ENCODE measurements at places on chromosomes 7 and 10.

DNA sequence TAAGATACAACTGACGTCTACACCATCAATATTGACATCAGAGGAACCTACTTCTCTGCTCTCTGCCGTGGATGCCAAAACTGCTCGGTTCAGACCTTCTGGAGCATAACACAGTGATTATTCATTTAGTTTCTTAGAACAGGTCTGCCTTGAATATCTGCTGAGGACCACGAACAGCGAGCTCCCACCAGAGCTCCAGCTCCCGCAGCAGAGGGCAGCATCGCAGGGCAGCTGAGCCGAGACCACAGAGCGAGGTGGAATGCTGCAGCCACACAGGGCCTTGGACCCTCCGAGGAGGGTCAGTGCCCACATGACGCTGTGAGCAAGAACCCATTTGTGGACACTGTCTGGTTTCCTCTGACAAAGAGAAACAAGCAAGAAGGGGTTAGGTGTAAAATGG, 6.8 kb downstream of the VIPR2 start:
- no peak for DNase-seq

DNA sequence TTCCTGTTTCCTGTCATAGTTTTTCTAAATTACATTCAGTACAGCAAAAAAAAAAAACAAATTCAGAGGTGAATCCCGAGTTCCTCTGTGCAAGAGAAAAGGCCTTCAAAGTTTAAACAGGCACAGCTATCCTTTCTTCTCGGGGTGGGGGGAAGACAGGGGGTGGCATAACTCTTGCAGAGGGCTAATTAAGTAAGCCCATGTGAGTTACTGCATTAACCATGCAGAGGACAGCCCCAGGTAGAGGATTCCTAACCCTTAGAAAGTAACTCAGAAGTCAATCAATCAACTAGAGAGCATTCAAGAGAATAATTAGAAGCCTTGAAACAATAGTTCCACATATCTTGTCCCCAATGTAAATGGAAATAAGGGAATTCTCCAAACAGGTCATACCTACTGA, 170.9 kb downstream of the CSTF2T start:
- no peak for DNase-seq

DNA sequence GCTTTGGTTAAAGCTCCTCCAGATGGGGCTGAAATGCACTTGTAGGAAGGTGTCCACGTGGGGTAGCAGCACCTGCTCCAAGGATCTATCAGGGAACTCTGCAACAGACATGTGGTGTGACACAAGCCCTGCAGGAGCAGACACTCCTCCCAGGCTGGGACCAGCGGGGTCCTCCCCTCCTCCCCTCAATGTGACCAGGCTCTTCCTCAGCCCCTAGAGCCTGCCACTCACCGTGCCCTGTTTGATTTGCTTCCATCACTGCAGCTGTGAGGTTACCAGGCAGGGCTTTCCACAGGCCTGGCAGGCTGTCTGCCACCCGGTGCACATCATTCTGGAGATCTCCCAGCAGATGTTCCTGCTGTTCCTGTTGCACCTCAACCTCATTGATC, 13.4 kb downstream of the MMRN2 start:
- DNase-seq = no peak

- DNase-seq = no peak
Observed at GRCh38 chr10:69459893-69460575, 8.8 kb downstream of the TSPAN15 start.

GRCh38 chr7:144759653-144760052, 76.2 kb downstream of the TPK1 start:
- DNase-seq = no peak

- no peak for DNase-seq
Observed at GRCh38 chr7:97179454-97180104, 62.1 kb downstream of the SDHAF3 start.

DNA sequence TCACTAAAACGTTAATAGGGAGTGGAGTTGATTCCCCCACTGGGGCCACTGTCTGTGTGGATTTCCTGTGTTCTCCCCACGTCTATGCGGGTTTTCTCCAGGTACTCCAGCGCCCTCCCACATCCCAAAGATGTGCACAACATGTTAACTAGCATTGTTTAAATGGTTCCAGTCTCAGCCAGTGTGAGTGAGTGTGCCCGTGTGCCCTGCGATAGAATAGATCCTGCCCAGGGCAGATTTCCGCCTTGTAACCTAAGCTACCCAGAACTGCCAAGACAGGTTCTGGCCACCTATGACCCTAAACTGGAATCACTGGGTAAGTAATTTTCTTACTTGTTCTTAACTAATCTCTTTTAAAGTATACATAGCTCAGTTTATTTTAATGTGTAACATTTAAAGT, 58.5 kb downstream of the CCDC6 start:
- no peak for DNase-seq

GRCh38 chr7:40135317-40135610, 459 bp downstream of the SUGCT start:
- no peak for DNase-seq

- DNase-seq = peak; percentile 89
Observed at GRCh38 chr10:4285121-4285520, 500.1 kb upstream of the KLF6 start.

- DNase-seq = no peak
Observed at GRCh38 chr10:15491856-15492642, 121.0 kb upstream of the FAM171A1 start.

GRCh38 chr10:93250010-93250409, 176.3 kb downstream of the CYP26A1 start:
- no peak for DNase-seq

GRCh38 chr10:119395280-119396007, 147.1 kb downstream of the RGS10 start:
- no peak for DNase-seq

DNA sequence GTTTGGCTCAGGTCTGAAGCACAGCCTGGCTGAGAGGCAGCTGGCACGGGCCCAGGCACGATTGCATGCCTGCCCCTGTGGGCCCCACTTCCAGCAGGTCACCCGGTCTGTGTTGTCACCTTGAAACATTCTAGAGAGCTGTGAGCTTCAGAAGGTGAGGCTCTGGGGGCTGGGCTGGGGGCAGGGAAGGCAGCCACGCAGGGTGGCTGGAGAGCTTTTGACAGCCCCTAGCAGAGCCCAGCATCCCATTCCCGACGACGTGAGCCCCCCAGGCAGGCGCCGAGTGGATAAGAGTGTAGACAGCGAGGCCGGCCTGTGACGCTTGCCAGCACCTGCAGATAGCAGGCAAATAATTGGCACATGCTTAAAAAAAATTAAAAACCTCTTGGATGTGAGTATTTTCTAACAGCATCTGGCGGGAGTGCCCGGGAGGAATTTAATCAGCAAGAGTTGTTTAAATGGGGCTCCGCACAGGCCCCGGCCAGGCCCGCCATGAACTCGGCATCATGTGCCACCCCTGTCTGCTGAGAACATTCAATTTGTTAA, 212.0 kb upstream of the TBX20 start:
- no peak for DNase-seq

GRCh38 chr10:121831777-121832176, 96.1 kb downstream of the ATE1 start:
- DNase-seq = no peak

DNA sequence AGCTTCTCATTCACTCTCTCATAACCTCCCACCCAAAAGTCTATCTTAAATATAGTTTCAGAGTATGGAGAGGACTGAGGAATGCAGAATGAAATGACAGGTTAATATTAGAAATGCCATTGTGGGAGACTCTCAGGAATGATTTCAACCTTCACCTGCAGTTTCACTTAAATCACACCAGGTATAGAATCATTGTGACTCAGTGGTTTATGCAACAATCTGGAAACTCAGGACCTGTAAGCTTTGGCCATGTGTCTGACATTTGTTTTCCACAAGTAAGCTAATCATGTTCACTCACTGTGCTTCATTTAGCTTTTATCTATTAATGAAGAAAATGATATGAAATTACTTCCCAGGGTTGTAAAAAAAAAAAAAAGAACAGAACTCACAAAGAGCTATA, 8.7 kb upstream of the PTPN12 start:
- DNase-seq = no peak

DNA sequence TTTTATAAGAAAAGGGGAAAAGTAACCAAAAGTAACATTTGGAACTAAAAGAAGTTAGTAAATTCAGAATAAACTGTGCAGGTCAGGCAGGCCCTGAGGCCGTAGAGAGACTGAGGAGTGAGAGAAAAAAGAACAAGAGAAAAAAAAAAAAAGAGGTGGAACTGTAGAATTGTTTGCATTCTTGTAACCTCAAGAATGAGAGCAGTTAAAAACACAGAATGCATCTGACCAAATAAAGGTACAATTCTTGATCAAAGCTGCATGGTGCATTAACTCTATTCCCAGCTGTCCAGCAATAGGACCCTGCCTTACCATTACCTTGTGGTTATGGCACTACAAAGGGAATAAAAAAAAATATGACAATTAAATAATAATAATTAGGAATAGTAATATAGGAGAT, 170.1 kb upstream of the SEMA3A start:
- no peak for DNase-seq

DNA sequence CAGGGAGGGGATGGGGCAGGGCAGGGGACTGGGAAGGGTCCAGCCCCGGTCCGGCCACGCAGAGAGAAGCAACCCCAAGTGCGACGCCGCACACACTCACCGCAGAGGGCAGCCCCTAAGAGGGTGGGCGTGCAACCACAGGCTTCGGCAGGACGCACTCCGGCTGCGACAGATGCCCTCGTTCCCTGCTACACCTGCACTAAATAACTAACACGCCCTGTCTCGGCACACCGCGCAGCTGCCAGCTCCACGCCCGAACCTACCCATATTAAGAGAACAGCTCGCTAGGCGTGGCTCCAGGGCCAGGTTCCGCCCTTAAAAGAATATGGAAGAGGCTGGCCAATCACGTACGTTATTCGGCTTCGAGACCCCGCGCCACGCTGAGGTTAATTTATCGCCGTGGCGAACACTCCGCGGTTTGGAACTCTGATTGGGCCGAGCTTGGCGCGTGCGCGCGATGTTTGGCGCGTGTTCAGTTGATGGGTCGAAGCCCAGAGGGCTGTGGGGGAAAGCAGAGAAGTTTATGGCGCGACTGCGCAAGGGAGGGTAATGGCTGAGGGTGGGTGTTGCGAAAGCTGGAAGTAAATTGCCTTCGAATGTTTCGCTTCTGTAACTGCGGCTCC, 91.1 kb downstream of the OR13A1 start:
- DNase-seq = no peak

- DNase-seq = no peak
Observed at GRCh38 chr10:82399850-82400249, 524.9 kb downstream of the NRG3 start.

DNA sequence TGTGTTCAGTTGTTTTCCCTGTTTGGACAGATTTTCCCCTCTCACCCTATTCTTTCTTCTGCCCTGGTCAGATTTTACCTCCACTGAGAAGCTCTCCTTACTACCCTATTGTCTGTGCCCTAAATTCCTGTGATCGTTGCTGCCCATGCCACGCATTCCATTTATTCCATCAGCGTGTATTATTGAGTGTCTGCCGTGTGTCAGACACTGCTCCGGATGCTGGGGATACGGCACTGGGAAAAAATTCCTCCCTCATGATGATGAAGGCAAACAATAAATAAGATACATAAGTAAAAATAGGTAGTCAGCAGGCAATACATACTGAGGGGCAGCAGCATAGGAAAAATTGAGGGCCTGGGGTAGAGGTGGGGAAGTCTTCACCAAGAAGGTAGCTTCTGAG, 86.8 kb downstream of the FANK1 start:
- DNase-seq = no peak

DNA sequence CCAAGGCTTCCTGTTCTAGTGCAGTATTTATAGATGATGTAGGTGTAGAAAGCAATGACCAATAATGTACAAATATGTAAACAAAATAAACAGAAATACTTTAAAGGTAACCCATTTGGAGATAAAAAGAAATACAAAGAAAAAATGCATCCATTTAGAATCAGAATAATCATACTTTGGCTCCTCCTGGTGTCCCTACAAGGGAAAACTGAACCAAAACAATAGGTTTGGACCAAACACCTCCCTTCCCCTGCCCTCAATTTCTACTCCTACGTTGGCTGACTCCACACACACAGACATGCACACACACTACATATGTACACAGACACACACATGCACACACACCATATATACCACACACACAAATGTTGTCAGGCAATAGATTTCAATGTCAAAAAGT, 36.0 kb downstream of the C10orf143 start:
- DNase-seq = no peak

DNA sequence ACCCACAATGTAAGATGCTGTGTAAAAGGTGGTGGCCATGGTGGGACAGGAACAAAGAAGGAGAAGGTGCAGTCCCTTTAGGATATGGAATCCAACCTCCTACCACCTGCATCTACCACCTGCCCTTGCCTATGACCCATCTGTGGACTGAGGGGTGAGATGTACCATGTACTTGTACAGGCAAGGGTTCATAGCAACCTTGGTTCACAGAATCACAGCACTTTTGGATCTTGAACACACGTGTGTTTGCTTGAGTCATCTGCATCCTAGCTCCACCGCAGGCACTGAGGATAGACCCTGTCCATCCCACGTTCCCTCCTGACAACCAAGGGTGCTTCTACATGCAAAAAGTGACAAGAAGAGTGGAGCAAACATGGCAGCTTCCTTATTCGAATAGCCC, 162.3 kb downstream of the GFRA1 start:
- no peak for DNase-seq

- no peak for DNase-seq
Observed at GRCh38 chr10:80104066-80104926, 25.8 kb downstream of the TMEM254 start.

GRCh38 chr7:46764100-46764936, 817.6 kb downstream of the TNS3 start:
- DNase-seq = no peak

DNA sequence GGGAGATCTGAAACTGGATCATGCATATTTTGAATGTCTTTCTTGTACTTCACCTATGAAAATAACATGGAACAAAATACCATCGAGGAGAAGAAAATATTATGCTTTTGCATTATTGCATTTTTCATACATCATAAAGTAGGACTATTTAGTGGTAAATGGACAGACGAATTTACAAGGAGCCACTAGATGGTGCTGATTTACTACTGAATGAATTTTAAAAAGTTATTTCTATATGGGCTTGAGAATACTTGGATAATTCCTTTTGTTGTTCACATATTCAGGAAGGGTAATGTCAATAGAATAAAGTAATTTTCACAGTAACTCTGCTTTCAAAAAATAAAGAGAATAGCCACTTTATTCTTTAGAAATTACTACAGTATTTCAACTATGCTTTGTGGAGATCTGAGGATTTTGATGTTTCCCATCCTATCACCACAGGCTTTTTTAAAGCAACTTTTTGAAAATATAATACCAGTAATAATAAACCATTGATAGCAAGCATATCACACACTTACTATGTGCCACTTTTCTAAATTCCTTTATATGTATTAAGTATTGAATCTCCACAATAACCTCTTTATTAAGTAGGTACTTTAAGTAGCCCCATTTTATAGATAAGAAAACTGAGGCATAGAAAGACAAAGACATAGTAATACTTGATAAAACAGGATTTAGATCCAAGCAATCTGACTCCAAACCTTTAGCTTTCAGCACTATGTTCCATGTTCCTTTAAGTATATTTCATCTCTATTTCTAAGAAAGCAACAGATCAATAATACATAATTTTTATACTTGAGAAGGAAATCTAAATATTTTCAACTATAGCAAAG, 38.6 kb downstream of the NEBL start:
- no peak for DNase-seq
